ENCODE measurements at places on chromosomes 12 and 14.

GRCh38 chr14:63544591-63545299 lies 1.6 kb upstream of the PPP2R5E start:
- peak overlapping the region; percentile 84 for H3K4me3 ChIP-seq
- DNase-seq = no peak
- H3K36me3 ChIP-seq = peaks cover under 1% of the 10 kb centered on the region
- H3K4me1 ChIP-seq = peaks cover 22% of the 10 kb centered on the region

DNA sequence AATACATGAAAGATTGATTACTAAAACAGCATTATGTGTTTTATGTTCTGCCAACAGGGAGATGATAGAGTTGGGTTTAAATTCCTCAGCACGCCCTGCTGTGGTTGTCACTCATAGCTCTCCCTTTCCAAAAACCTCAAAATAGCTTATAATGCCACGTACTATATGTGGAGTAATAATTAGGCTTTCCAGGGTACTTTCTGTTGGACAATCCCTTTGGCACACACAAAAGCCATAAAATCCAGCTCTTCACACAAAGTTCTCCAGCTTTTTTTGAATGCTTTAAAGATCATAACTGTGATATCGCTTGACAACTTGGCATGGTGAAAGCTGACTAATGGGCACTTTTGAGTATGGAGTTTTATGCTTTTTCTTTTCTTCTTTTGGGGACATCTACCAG lies 145.3 kb upstream of the DCN start:
- no peak overlapping the region for H3K27ac ChIP-seq
- no peaks in the 10 kb centered on the region for H3K27me3 ChIP-seq
- no peak overlapping the region for H3K4me3 ChIP-seq
- no peak for DNase-seq

GRCh38 chr14:51096870-51097269 lies 2.0 kb upstream of the TRIM9 start:
- no peaks in the 10 kb centered on the region for H3K36me3 ChIP-seq
- no peak overlapping the region for H3K4me3 ChIP-seq
- H3K27ac ChIP-seq = no peak overlapping the region
- DNase-seq = no peak

- H3K36me3 ChIP-seq = no peaks in the 10 kb centered on the region
- H3K27me3 ChIP-seq = no peaks in the 10 kb centered on the region
- H3K4me3 ChIP-seq = no peak overlapping the region
- no peak for DNase-seq
- no peak overlapping the region for H3K27ac ChIP-seq
- no peaks in the 10 kb centered on the region for H3K4me1 ChIP-seq
Measured at GRCh38 chr12:41993283-41993682, 151.4 kb downstream of the GXYLT1 start.

DNA sequence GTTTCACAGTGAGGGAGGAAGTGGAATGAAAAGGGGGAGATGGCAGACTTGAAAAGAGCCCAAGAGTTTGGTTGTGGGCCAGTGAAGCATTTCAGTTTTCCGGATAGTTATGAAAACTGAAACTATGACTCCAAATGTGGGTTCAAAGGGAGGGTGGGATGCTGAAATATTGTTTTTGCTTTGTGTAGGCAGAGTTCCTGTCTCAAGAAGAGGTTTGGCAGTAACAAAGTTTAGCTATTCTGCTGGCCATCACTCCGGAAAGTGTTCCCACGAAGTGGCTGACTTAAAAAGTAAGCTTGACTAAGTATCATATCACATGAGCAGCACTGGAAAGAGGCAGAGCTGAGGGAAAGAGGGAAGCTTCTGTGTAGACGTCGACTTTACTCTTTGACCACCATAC lies 85.2 kb downstream of the CAND1 start:
- peaks cover 29% of the 10 kb centered on the region for H3K4me1 ChIP-seq
- no peaks in the 10 kb centered on the region for H3K27me3 ChIP-seq
- peak overlapping the region; percentile 9 for H3K27ac ChIP-seq
- H3K36me3 ChIP-seq = no peaks in the 10 kb centered on the region
- DNase-seq = no peak
- H3K4me3 ChIP-seq = no peak overlapping the region

DNA sequence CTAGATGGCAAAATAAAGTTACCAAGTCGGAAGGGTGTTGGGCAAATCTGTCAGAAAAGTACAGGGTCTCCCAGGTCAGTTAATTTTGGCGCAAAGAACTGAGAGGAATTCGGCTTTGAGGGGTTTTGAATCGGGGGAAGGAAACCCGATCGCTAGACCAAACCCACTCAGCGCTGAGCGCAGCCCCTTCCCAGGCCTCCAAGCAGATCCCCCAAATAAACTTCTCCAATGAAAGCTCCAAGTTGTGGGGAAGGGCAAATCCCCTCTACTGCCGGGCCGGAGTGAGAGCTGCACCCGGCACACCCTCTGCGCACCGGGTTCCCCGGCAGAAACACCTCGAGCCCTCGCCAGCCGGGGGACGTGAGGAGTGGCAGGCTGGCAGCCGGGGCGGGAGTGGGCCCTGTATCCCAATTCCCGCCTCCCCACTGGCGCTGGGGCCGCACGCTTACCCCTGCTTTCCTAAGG lies 441 bp downstream of the E2F7 start:
- H3K4me3 ChIP-seq = peak overlapping the region; percentile 78
- peaks cover 33% of the 10 kb centered on the region for H3K27me3 ChIP-seq
- no peaks in the 10 kb centered on the region for H3K36me3 ChIP-seq

- H3K4me1 ChIP-seq = peaks cover 6% of the 10 kb centered on the region
- no peaks in the 10 kb centered on the region for H3K36me3 ChIP-seq
- DNase-seq = no peak
- H3K4me3 ChIP-seq = no peak overlapping the region
Measured at GRCh38 chr14:25055992-25056687, 6.2 kb upstream of the STXBP6 start.

DNA sequence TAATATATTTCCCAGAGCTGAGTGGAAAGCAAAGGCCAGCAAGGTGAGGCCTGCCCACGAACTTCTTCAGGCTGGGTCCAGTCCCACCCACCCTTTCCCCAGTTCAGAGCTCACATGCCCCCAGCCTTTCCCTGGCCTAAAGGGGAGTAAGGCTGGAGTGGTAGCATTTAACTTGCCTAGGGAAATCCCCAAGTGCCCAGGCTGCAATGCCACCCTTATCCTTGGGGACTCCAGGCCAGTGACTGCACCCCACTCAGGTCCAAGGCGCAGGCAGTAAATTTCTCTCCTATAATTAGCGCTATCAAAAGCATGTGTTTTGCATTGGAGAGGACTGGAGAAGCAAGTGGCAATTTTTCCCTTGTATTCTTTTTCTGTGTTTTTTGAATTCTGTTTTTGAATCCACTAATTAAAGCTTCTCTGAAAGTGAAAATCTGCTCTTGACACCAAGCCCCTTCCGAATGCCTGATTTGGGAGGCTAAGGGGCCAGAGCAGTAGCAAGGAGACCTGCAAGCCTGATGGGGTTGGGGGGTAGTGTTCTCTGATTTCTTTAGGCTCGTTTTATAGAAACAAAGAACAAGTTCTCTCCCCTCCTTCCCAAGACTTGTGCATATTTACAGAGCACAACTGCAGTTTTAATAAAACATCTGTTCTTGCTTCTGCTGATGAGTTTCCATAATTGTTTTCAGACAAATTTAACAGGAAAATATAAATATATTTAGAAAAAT lies 3.5 kb upstream of the HOXC6 start:
- peaks cover 60% of the 10 kb centered on the region for H3K27me3 ChIP-seq
- H3K27ac ChIP-seq = no peak overlapping the region
- no peaks in the 10 kb centered on the region for H3K36me3 ChIP-seq
- DNase-seq = no peak
- peaks cover 2% of the 10 kb centered on the region for H3K4me1 ChIP-seq

GRCh38 chr14:36361210-36361853 lies 40.9 kb upstream of the MBIP start:
- no peak overlapping the region for H3K27ac ChIP-seq
- no peak for DNase-seq
- H3K27me3 ChIP-seq = no peaks in the 10 kb centered on the region
- H3K36me3 ChIP-seq = no peaks in the 10 kb centered on the region
- no peaks in the 10 kb centered on the region for H3K4me1 ChIP-seq
- H3K4me3 ChIP-seq = no peak overlapping the region

DNA sequence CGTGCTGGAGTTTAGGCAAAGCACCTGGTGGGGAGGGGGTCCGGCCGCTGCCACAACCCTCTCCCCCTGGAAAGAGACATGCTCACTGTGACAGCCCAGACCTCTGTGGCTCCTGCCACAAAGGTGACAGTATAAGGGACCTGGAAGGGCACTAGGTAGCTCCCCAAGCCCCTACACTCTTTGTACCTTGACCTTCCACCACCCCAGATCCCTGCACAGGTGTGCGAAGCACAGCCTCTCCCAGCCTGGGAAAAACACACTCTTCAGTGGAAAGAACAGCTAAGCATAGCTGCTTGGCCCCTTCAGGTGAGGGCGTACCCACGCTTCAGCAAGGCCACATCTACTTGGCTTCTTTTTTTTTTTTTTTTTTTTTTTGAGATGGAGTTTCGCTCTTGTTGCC lies 4.9 kb upstream of the PLA2G1B start:
- H3K27me3 ChIP-seq = no peaks in the 10 kb centered on the region
- H3K4me3 ChIP-seq = no peak overlapping the region

GRCh38 chr12:14402697-14403096 lies 37.2 kb downstream of the ATF7IP start:
- no peaks in the 10 kb centered on the region for H3K27me3 ChIP-seq
- H3K4me1 ChIP-seq = peaks cover 31% of the 10 kb centered on the region
- H3K4me3 ChIP-seq = no peak overlapping the region
- no peak for DNase-seq

DNA sequence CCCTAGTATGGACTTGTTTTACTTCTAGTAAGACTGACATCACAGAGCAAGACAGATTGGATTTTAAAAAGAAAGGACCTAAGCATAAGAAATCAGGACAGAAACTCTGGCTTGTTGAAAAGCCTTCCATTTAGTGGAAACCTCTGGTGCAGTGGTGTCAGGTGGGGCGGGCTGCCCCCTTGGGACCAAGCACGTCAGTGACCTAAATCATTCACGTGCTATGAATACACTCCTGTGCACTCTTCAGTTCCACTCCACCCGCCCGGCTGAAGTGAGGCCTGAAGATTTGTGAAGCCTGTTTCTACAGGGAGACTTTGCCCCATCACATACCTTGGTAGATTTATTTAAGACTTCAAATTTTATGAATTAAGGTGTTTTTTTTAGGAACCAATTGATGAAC lies 58.2 kb upstream of the STRN3 start:
- H3K4me1 ChIP-seq = peaks cover 20% of the 10 kb centered on the region
- H3K36me3 ChIP-seq = peaks cover 10% of the 10 kb centered on the region
- H3K4me3 ChIP-seq = no peak overlapping the region
- no peaks in the 10 kb centered on the region for H3K27me3 ChIP-seq
- peak overlapping the region; percentile 33 for H3K27ac ChIP-seq

DNA sequence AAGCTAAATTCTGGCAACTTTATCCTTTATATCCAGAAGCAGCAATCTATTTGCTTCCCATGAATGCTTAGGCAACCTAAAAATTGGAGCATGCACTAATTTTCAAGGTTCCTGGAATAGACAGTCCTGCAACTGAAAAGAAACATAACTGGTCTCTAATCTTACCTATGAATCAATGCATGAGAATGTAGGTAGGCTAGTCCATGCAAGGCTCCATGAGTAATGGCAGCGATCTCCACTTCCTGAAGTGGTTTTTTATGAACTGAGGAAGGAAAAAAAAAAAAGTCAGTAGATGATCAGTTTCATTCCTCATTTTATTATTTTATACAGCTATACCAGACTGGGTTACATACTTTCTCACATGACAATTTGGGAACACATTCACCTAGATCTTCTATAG lies 102.0 kb downstream of the PEBP1 start:
- no peak overlapping the region for H3K27ac ChIP-seq
- no peaks in the 10 kb centered on the region for H3K4me1 ChIP-seq
- peaks cover 12% of the 10 kb centered on the region for H3K36me3 ChIP-seq
- no peak overlapping the region for H3K4me3 ChIP-seq

- H3K4me3 ChIP-seq = no peak overlapping the region
- H3K27ac ChIP-seq = no peak overlapping the region
- H3K27me3 ChIP-seq = no peaks in the 10 kb centered on the region
- H3K36me3 ChIP-seq = no peaks in the 10 kb centered on the region
Measured at GRCh38 chr12:26571560-26571959, 261.4 kb downstream of the ITPR2 start.

- no peaks in the 10 kb centered on the region for H3K36me3 ChIP-seq
- H3K27ac ChIP-seq = no peak overlapping the region
- peaks cover 35% of the 10 kb centered on the region for H3K4me1 ChIP-seq
- DNase-seq = no peak
- H3K27me3 ChIP-seq = no peaks in the 10 kb centered on the region
Measured at GRCh38 chr12:46152456-46152855, 116.4 kb downstream of the SLC38A1 start.

GRCh38 chr14:73239393-73240241 lies 2.3 kb downstream of the PAPLN start:
- H3K4me1 ChIP-seq = peaks cover 66% of the 10 kb centered on the region
- DNase-seq = no peak
- H3K4me3 ChIP-seq = peak overlapping the region; percentile 68

DNA sequence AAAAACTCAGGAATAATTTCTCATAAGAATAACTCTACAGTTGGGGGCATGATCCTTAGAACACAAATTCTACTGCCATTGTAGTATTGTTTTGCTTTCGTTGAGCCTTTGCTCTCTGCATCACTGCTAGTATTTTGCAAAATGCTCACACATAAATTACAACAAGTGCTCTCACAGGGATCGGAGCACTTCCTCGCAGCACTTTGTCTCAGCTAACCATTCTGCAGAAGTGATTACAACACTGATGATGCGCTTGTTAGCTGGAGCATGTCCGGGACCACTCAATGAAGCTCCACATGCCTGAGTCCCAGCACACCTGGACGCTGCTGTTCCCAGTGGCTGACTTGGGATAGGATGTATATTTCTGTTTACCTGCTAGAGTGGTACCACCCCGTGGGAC lies 31.6 kb downstream of the MOAP1 start:
- no peaks in the 10 kb centered on the region for H3K4me1 ChIP-seq
- H3K27me3 ChIP-seq = no peaks in the 10 kb centered on the region
- no peak for DNase-seq
- no peaks in the 10 kb centered on the region for H3K36me3 ChIP-seq
- H3K4me3 ChIP-seq = no peak overlapping the region
- H3K27ac ChIP-seq = no peak overlapping the region

GRCh38 chr14:69036757-69037506 lies 57.8 kb upstream of the ACTN1 start:
- peaks cover 20% of the 10 kb centered on the region for H3K4me1 ChIP-seq
- no peak for DNase-seq
- H3K4me3 ChIP-seq = no peak overlapping the region
- no peaks in the 10 kb centered on the region for H3K36me3 ChIP-seq
- H3K27me3 ChIP-seq = no peaks in the 10 kb centered on the region

- DNase-seq = no peak
- H3K27ac ChIP-seq = no peak overlapping the region
- H3K27me3 ChIP-seq = peaks cover 25% of the 10 kb centered on the region
- no peaks in the 10 kb centered on the region for H3K4me1 ChIP-seq
- no peak overlapping the region for H3K4me3 ChIP-seq
Measured at GRCh38 chr14:100820957-100821356, 5.0 kb upstream of the MEG3 start.

- DNase-seq = no peak
- H3K4me3 ChIP-seq = no peak overlapping the region
- H3K36me3 ChIP-seq = no peaks in the 10 kb centered on the region
- no peaks in the 10 kb centered on the region for H3K4me1 ChIP-seq
- no peak overlapping the region for H3K27ac ChIP-seq
- no peaks in the 10 kb centered on the region for H3K27me3 ChIP-seq
Measured at GRCh38 chr12:10386857-10387256, 3.0 kb downstream of the KLRK1 start.

GRCh38 chr12:110916295-110916875 lies 4.0 kb downstream of the MYL2 start:
- no peak for DNase-seq
- H3K27me3 ChIP-seq = no peaks in the 10 kb centered on the region
- H3K4me1 ChIP-seq = no peaks in the 10 kb centered on the region
- H3K36me3 ChIP-seq = peaks cover 42% of the 10 kb centered on the region
- H3K4me3 ChIP-seq = no peak overlapping the region
- no peak overlapping the region for H3K27ac ChIP-seq

- H3K4me3 ChIP-seq = no peak overlapping the region
- no peak overlapping the region for H3K27ac ChIP-seq
- H3K4me1 ChIP-seq = no peaks in the 10 kb centered on the region
- no peak for DNase-seq
Measured at GRCh38 chr12:38776647-38777046, 128.7 kb downstream of the CPNE8 start.

Data from esophagus muscularis mucosa (tissue), 4 donors.